Fibroblast of skin of scalp (primary cell): ENCODE measurements at places on chromosomes 3 and 15.

DNA sequence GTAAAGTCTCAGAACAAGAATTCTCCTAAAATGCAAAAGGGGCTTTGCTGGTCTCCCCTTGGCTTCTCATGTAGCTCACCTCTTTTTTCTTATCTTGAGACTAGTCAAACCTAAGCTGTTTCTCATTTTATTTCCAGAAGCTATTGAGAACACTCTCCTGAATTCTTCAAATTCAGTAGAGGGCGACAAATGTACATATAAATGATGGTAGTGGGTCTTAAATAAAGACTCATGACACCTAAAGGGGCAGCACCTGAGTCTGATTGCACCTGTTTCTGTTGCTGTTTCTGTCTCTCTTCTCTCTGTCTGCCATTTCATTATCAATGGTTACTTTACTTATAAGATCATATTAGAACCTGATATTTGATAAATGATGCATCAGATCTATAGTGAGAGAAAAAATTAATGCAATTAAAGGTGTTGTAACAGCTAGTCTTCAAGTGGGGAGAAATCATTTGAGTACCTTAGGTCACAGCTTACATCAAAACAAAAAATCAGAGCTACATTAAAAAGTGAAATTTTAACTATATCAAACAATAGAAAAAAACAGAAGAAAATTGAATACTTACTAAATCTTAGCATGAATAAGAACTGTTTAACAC lies 7.0 kb downstream of the ADIPOQ start:
- DNase-seq: peak; percentile 38

- no peak for DNase-seq
Measured at GRCh38 chr3:66110840-66111239, 72.1 kb upstream of the MAGI1 start.

DNA sequence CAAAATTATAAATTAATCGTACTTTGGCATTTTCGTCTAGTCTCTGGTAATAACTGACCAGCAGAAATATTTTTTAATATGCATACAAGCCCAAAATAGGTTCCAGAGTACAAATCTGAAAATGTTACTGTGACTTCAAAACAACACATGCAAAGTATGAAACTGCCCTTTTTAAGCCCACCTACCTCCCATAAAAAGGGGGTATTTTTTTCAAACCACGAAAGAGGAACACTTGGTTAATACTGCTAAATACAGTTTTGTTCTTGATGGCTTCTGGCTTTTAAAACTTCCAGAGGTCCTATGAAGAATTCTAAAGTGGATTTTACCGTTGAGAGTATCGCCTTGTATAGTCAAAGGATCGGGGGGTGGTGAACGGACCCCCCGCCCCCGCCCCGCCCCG lies 610.7 kb downstream of the FOXP1 start:
- no peak for DNase-seq

DNA sequence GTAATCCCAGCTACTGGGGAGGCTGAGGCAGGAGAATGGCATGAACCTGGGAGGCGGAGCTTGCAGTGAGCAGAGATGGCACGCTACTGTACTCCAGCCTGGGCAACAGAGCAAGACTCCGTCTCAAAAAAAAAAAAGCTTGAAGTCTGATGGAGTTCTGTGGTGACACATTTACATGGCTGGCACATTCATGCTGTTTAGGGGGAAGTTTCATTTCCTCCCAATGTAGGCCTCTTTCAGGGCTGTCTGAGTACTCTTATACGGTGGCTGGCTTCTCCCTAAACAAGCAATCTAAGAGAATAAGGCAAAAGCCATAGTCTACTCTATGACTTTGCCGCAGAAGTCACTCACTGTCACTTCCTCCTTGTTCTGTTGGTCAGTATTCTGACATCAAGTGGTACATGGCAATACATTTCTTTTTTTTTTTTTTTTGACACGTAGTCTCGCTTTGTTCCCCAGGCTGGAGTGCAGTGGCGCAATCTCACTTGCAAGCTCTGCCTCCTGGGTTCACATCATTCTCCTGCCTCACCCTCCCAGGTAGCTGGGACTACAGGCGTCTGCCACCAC lies 41.2 kb downstream of the OIP5 start:
- DNase-seq: no peak

GRCh38 chr3:40035177-40035576 lies 225.8 kb downstream of the MYRIP start:
- peak; percentile 85 for DNase-seq

DNA sequence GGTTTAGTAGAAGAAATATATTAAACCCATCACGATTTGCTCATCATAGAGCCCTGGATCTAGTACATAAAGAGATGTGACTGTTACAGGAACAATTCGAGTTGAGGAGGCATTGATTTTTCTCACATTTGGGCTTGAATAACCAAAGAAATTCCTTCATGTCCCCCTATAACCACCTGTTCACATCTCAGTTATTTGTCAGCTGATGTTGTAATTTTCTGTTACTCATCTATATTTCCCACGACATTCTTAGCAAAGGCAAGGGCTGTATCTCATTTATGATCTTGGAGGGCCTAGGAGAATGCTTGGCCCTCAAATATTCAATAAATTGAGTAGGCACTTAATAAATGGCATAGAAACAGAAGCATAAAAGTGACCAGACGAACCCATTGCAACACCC lies 36.4 kb upstream of the GYG1 start:
- DNase-seq: no peak

DNA sequence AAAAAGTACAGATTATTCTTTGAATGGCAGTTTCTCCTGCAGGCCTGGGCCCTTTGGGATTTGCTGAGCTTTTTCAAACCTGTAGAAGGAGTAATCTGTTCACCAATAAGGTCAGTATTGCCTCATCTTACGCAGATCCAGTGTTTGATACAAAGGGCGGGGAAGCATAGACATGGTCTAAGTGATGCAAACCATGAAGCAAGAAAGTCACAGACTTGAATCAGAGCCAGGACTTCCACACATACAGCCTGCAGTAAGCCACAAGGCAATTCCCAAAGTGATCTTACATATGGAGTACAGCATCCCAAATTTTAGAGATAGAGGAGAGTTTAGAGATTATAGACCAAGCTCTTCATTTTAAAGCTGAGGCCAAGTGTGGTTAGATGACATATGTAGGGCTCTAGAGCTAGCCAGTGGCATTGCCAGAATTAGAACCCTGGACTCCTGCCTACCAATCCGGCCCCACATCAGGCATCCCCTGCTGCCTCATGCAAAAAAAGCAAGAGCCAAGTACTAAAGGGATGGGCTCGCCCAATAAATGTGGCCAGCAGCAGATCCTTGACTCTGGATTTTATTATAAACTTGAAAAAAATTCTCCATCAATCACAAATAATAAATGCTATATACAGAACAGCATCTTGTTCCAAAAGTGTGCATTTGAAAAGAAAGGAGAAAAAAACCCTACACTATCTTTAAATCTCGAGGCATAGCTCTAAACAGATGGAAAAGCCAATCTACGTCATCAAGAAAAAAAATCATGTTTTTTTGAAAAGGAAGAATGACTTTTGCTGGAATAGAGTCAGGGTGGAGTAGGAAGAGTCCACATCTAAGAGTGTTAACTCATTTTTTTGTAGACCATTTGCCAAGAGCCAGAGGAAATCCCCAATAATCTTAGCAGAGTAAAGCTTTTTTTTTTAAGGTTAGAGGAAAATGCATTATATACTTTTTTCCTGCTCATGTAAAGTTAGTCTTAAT lies 24.0 kb downstream of the ABI3BP start:
- DNase-seq: peak; percentile 71

DNA sequence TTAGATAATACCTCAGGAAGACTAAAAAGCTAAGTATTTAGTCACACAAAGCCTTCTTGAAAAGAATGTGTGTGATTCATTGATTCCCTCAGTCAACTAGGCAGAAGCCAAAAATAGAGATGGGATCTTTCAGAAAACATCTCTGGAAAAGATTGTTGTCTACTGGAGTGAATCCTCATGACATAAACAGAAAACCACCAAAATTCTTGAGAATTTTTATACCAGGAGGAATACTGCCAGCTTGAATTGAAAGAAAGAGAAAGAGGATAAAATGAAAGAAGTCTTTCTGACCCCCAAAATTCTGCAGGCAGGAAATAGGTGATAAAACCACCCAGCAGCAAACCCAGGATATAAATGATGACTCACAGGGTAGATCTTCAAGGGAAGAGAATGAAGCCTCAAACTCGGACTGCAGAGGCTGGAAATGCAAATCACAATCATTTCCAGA lies 363.1 kb upstream of the PLSCR5 start:
- DNase-seq: peak; percentile 96

GRCh38 chr3:123783050-123783689 lies 101.0 kb downstream of the MYLK start:
- no peak for DNase-seq

- peak; percentile 76 for DNase-seq
Measured at GRCh38 chr3:71584394-71585011, 975 bp upstream of the FOXP1 start.

DNA sequence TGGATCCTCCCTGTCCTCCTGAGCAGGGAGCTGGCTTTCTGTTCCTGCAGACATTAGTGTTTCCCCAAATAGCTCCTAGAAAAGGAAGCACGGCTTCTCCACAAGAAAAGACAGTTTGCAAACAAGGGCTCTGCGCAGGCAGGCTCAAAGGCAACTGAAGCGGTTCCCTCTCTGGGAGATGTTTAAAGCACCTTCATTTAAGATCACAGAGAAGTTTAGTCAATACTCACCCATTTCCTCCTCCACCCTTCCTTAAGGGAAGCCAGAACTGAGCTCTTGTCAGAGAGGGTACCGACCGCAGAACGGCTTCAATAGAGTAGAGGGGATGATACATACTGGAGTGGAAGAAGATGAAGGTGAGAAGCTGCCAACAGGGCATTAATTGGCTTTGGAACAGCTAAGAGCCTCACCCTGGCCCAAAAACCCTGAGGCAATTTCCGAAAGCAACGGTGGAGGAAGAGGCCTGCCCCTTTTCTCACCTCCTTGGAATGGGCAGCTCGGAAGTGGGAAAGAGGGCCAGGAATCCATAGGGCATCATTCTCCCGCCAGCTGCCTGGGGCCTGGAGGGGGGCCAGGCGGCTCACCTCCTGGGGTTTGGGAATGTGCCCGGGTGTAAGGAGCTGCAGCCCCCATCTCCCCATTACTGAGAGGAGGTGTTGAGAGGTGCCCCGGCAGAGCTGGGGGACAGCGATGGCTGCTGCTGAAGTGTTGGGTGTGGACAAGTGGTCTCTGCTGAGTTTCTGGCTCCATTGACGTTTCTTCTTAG lies 4.8 kb upstream of the EPHB3 start:
- DNase-seq: no peak

GRCh38 chr15:47301481-47301880 lies 415.8 kb upstream of the SEMA6D start:
- no peak for DNase-seq

- no peak for DNase-seq
Measured at GRCh38 chr3:53320697-53321096, 26.6 kb downstream of the DCP1A start.

DNA sequence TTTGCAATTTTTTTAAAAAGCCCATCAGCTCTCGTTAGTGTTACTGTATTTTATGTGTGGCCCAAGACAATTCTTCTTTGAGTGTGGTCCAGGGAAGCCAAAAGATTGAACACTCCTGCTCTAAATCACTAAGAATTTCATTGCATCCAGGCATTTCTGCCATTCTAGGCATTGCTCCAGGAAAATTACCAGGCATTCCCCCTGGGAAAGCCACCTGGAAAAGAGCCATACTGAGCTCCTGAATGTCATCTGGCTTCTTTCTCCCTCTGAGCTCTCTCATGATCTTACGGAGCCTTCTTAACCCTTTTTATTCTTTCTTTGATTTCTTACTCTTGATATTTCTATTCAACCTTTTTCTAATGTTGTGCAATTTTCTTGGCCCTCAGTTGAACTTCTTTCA lies 202.2 kb downstream of the DOCK3 start:
- no peak for DNase-seq

DNA sequence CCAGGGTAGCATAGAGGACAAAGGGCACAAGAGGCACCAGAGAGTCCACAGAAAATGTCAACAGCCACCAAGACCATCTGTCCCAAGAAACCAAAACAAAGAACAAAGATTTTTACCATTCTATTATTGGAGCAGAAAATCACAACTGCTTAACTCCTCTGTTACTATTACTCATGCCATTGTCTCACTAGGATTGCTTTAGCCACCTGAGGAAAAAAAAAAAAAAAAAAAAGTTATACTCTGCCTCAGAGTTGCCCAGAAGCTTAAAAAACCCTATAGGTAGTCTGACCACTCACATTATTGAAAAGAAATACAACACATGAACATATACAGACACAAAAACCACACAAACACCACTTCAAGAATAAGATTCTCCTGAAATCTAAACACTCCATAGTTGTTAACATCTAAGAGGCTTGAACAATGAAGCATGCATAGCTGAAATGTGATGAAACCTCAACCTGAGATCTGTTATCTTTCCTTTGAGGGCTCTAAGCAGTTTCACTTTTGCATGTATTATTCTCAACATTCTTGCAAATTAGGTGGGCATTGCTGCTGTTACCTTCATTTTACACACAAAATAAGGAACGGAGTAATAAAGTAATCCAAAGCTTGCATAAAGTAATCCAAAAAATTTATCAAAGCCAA lies 85.4 kb downstream of the IGSF11 start:
- DNase-seq: no peak

- no peak for DNase-seq
Measured at GRCh38 chr3:16935781-16936180, 51.0 kb downstream of the PLCL2 start.

DNA sequence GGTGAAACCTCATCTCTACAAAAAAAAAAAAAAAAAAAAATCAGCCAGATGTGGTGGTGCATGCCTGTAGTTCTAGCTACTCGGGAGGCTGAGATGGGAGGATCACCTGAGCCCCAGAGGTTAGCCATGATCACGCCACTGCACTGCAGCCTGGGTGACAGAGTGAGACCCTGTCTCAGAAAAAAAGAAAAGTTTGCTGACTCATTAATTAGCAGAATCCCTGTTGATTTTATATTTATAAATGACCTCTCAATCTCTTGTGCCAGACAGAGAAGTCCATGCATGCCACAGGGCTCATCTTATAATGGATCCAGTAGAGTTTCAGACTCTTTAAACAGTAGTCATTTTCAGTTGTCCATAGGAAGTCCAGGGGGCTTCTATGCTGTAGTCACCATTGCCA lies 32.9 kb downstream of the ABHD6 start:
- no peak for DNase-seq

GRCh38 chr15:29674661-29675533 lies 147.4 kb downstream of the TJP1 start:
- peak; percentile 50 for DNase-seq

DNA sequence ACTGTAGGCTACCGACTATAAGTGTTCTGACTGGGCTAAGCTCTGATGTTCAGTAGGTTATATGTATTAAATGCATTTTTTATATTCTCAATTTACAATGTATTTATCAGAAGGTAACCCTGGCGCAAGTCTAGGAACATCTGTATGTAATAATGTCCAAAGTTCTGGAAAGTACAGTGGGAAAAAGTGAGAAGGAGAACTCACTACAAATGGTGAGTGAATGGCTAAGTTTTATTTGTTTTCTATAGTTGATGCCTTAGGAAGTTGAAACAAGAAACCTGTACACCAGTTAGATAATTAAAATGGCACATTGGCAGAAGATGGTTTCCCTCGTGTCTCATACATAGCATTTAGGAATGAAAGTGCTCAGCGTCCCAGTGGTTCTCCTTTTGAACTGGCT lies 333.4 kb upstream of the THRB start:
- DNase-seq: no peak

GRCh38 chr15:77852241-77853007 lies 219.7 kb upstream of the LINGO1 start:
- no peak for DNase-seq

- DNase-seq: no peak
Measured at GRCh38 chr3:8571256-8571655, 69.6 kb downstream of the LMCD1 start.

- DNase-seq: no peak
Measured at GRCh38 chr3:111143-112069, 85.2 kb upstream of the CHL1 start.

- DNase-seq: no peak
Measured at GRCh38 chr15:39414201-39414600, 166.7 kb upstream of the THBS1 start.
